Naive thymus-derived CD8-positive, alpha-beta T cell (primary cell): ENCODE measurements at places on chromosomes 3 and 15. TPM values are rescaled to one million over a fixed set of nuclear protein-coding genes. Genes with fewer than 3 reads are reported as not detected.

Gene IMPG2
- 1.1 TPM for total RNA-seq

Gene OCA2
- total RNA-seq = not detected

Gene TRIM71
- total RNA-seq = not detected

Gene ISLR
- total RNA-seq = not detected

DNA sequence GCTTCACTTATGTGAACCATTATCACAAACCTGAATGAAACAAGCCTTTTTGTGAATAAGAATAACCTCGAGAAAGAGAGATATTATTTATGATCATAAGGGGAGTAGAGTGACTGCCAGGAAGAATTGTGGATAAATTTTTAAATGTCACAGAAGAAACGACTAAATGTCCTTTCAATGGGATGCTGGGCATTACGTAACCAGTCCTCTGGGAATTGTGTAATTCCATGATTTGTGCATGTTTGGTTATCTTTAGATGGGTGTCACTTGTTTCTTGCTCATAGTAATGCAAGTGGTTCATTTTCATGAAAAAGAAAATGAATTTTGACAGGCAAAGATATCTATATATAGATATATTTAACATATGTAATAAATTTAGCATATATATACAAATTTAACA is 379.5 kb upstream of the AGTR1 start:
- H3K4me3 ChIP-seq = no peak overlapping the region
- no peaks in the 10 kb centered on the region for H3K4me1 ChIP-seq
- no peaks in the 10 kb centered on the region for H3K36me3 ChIP-seq
- H3K27ac ChIP-seq = no peak overlapping the region

- H3K4me1 ChIP-seq = peaks cover 10% of the 10 kb centered on the region
- H3K4me3 ChIP-seq = peak overlapping the region; percentile 81
- no peak for DNase-seq
- H3K27me3 ChIP-seq = peaks cover 71% of the 10 kb centered on the region
Measured at GRCh38 chr15:89377842-89378295, 43.2 kb upstream of the POLG start.

DNA sequence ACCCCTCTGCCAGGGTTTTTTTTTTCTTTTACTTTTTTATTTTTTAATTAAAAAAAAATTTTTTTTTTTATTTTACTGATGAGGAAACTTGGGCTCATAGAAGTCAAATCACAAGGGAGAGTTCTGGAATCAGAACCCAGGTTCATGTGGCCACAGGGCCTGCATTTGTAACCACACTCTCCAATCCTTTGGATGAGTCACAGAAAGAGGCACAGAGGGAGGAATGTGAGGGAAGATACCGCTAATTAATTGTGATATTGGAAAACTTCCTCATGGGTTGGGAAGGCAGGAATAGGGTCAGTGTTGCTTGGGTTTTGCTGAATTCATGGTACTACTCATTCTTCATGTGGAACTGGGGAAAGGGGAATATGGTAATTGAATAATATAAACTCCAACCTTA is 132.9 kb upstream of the SLC6A11 start:
- H3K36me3 ChIP-seq = no peaks in the 10 kb centered on the region
- H3K4me3 ChIP-seq = no peak overlapping the region
- H3K27ac ChIP-seq = no peak overlapping the region
- no peaks in the 10 kb centered on the region for H3K4me1 ChIP-seq

- H3K4me3 ChIP-seq = no peak overlapping the region
- no peak overlapping the region for H3K27ac ChIP-seq
- H3K27me3 ChIP-seq = peaks cover 9% of the 10 kb centered on the region
- H3K4me1 ChIP-seq = no peaks in the 10 kb centered on the region
Measured at GRCh38 chr3:46734773-46735172, 17.1 kb upstream of the PRSS50 start.

- peaks cover 4% of the 10 kb centered on the region for H3K36me3 ChIP-seq
- no peak for DNase-seq
- H3K4me1 ChIP-seq = peaks cover 25% of the 10 kb centered on the region
- peaks cover 7% of the 10 kb centered on the region for H3K27me3 ChIP-seq
- H3K4me3 ChIP-seq = no peak overlapping the region
Measured at GRCh38 chr15:75107908-75108838, 84.8 kb downstream of the PPCDC start.

- H3K27me3 ChIP-seq = peaks cover 14% of the 10 kb centered on the region
- H3K36me3 ChIP-seq = no peaks in the 10 kb centered on the region
- no peak for DNase-seq
- H3K27ac ChIP-seq = no peak overlapping the region
Measured at GRCh38 chr15:72911626-72912025, 128.1 kb upstream of the ADPGK start.

DNA sequence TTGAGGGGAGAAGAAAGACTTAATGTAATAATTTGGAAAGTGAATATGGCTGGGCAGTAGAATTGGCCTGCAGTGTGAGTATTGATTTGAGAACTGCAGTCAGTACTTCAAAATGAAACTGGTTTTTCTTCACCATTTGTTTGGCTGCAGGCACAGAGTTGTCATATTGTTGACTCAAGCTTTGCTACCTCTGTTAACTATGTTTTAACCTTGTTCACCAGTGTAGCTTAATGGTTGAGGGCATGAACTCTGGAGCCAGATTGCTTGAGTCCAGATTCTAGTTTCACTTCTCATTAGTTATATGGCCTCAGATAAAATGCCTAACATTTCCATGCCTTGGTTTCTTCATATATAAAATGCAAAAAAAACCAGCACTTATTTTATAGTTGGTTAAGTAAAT is 64.1 kb downstream of the CFAP44 start:
- no peak for DNase-seq
- H3K4me1 ChIP-seq = no peaks in the 10 kb centered on the region
- no peak overlapping the region for H3K27ac ChIP-seq
- no peaks in the 10 kb centered on the region for H3K27me3 ChIP-seq
- H3K4me3 ChIP-seq = no peak overlapping the region
- peaks cover 35% of the 10 kb centered on the region for H3K36me3 ChIP-seq

DNA sequence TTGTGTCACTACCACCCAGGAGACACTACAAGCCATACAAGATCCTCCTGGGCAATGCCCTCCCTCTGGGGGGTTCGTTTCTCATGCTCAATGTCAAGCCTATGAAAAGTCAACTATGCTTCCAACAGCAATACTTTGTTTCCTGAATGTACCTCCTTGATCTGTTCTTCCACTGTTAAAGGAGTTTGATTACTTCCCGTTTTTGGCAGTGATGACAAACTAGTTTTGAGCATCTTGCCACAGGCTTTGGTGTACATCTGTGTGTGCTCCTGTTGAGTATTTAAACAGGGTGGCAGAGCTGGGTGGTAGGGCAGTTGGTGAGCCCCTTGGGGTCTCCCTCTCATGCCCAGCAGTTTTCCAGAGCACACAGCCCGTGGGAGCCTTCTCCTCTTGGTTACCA is 81.4 kb downstream of the IL12A start:
- H3K27me3 ChIP-seq = no peaks in the 10 kb centered on the region
- no peaks in the 10 kb centered on the region for H3K36me3 ChIP-seq
- no peak for DNase-seq

GRCh38 chr3:160747422-160747821 is 8.6 kb upstream of the PPM1L start:
- peaks cover 29% of the 10 kb centered on the region for H3K27me3 ChIP-seq
- no peak for DNase-seq
- no peak overlapping the region for H3K4me3 ChIP-seq

DNA sequence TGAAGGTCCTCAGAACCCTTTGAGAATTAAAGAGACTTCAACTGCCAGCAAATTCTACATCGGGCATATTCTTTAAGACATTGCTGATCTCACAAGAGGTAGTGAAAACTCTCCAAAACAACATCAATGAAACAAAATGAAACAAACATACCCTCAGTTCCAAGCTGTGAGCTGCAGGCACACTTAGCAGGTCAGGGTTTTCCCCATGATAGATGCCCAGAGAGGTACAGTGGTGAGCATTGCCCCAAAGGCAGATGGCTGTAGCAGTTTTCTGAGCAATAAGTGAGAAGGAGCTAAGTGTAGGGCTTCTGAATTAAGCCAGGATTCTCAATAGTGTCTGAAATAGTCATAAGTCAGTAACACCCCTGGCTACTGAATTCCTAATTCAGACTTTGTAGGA is 96.1 kb upstream of the TSEN2 start:
- H3K4me3 ChIP-seq = no peak overlapping the region
- peaks cover 22% of the 10 kb centered on the region for H3K27me3 ChIP-seq

DNA sequence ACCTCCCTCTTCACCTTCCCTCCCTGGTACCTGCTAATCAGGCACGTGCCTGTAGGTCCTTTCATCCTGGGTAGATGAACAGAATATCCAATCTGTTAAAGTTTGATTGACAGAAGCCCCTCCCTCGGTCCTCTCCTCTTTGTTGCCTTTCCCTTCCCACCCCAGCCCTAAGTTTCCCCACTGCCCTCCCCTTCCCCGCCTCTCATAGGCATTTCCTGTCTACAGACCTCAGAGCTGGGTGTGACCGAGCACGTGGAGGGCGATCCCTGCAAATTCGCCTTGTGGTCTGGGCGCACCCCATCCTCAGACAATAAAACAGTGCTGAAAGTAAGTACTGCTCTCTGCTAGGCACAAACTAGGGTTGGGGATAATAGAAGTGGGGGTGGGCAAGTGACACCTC is 239.2 kb upstream of the UMPS start:
- no peaks in the 10 kb centered on the region for H3K36me3 ChIP-seq
- H3K27ac ChIP-seq = no peak overlapping the region
- no peak overlapping the region for H3K4me3 ChIP-seq
- peaks cover 44% of the 10 kb centered on the region for H3K27me3 ChIP-seq

DNA sequence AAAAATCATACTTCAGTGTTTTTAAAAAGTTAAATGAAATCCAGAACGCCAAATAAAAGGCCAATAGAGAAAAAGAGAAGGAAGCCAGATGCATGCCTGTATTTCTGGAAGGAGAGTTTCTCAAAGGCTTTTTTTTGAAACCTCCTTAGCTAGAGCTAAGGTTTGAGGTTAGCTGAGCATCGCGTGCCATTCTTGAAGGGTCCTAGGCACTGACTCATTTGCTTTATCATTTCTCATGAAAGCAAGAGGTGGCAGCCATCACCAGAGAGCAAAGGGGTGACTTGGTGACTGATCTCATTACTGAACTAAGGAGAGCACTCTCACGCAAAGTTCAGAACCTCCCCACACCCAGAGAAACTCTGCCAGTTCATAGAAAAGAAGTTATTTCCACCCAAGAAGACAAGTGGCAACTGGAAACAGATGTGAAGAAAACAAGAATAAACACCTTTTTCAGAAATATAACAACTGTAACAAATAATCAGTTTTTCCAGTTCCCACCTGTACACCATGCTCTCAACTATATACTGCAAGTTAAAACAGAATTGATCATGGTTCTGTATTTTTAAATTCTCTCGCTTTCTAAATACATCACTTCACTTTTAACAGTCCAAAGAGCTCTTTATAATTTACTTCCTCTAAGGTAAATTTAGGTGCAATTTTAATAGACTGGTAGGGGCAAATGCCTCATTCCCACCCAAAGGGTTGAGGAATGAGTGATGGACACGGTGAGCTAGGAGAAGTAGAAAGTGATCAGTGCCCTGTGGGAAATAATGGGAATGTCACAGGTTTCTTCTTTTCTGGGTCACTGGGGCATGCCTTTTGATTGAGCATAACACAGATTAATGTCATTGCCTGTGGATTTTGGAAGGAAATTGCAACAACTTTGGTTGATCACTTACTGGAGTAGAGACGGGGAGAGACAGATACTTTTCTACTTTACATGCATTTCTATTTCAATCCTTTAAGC is 24.7 kb downstream of the GPR15 start:
- H3K27ac ChIP-seq = peak overlapping the region; percentile 61
- H3K4me1 ChIP-seq = peaks cover 54% of the 10 kb centered on the region
- H3K27me3 ChIP-seq = no peaks in the 10 kb centered on the region
- no peak for DNase-seq
- H3K36me3 ChIP-seq = no peaks in the 10 kb centered on the region
- H3K4me3 ChIP-seq = peak overlapping the region; percentile 60

DNA sequence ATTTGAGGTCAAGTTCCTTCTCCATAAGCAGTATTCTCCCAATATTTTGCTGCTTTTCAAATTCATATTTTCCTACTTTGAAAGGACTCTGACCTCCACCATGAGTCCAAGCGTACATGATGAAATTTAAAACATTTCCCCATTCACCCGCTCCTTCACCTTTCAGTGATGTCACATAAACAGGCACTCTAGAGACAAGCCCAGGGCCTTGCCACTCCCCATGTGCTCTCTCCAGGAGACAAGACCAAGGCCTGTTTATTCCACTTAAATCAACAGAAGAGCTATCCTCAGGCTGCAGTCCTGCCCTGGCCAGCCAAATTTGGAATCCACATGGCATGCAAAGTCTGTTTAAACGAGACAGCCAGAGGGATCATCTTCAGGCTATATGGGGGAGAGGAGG is 161.5 kb downstream of the ARRDC4 start:
- H3K27ac ChIP-seq = no peak overlapping the region
- no peaks in the 10 kb centered on the region for H3K4me1 ChIP-seq
- peaks cover 7% of the 10 kb centered on the region for H3K27me3 ChIP-seq
- no peak for DNase-seq

DNA sequence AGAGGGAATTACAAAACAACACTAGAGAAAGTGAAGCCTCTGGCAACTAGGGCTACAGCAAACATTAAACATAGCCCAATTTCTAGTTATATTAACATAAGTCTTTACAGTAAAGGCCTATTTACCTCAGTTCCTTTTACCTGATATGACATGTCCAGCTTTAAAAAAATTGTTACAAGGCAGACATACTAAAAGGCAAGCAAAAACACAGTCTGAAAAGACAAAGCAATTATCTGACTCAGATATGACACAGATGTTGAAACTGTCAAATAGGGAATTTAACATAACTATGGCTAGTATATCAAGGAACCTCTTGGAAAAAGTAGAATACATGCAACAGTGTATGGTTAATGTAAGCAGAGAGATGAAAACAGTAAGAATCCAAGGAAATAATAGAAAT is 238.6 kb downstream of the RAP2B start:
- H3K27me3 ChIP-seq = no peaks in the 10 kb centered on the region
- H3K36me3 ChIP-seq = no peaks in the 10 kb centered on the region
- H3K27ac ChIP-seq = no peak overlapping the region
- H3K4me3 ChIP-seq = no peak overlapping the region
- DNase-seq = no peak
- peaks cover 22% of the 10 kb centered on the region for H3K4me1 ChIP-seq

DNA sequence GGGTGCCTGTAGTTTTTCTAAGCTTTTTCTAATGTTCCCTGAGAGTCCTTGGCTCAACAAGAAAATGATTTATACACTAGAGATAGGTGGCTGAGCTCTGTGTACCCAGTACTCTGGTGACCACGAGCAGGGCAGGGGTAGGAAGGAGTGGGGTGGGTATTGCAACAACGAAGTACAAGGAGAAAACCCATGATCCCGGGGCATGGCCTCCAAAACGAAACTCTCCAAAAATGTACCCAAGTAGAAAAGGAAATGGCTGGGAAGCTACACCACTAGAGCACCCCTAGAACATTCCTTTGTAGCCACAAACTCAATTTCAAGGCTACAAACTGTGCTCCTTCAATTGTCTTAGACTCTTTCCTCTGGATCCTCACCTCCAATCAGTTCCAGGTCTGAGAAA is 138.9 kb downstream of the DUT start:
- H3K27ac ChIP-seq = no peak overlapping the region
- no peaks in the 10 kb centered on the region for H3K36me3 ChIP-seq
- H3K27me3 ChIP-seq = no peaks in the 10 kb centered on the region
- DNase-seq = no peak
- no peak overlapping the region for H3K4me3 ChIP-seq

- H3K4me3 ChIP-seq = no peak overlapping the region
- DNase-seq = no peak
- no peaks in the 10 kb centered on the region for H3K36me3 ChIP-seq
- no peaks in the 10 kb centered on the region for H3K27me3 ChIP-seq
- no peak overlapping the region for H3K27ac ChIP-seq
- no peaks in the 10 kb centered on the region for H3K4me1 ChIP-seq
Measured at GRCh38 chr3:154753101-154753500, 323.1 kb upstream of the GPR149 start.

- H3K27ac ChIP-seq = no peak overlapping the region
- peaks cover 2% of the 10 kb centered on the region for H3K4me1 ChIP-seq
- no peaks in the 10 kb centered on the region for H3K27me3 ChIP-seq
Measured at GRCh38 chr3:39752019-39752637, 57.3 kb upstream of the MYRIP start.
